ENCODE measurements at places on chromosomes 7 and 10.

DNA sequence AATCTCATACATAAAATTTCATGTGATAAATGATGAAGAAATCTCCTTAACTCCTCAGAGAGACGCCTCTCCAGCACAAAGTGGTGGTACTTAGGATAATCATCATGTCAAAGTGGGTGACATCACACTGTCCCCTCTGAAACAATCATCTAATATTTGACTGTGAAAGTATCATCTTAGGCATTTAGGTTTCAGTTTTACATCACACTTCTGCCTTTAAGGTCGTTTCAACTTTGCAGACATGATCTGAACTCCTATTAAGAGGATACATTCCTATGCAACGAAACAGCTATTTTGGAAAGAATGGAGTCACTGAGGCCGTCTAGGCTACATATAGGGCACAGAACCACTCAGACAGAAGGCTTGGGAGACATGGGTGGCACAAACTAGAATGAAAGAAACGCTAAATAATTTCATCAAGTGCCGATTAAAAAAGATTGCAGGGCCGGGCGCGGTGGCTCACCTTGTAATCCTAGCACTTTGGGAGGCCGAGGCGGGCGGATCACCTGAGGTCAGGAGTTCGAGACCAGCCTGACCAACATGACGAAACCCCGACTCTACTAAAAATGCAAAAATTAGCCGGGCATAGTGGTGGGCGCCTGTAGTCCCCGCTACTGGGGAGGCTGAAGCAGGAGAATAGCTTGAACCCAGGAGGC is 2.0 kb downstream of the VOPP1 start:
- DNase-seq = no peak

GRCh38 chr10:33326933-33327332 is 7.5 kb downstream of the NRP1 start:
- no peak for DNase-seq

- no peak for DNase-seq
Measured at GRCh38 chr7:124712017-124712416, 53.6 kb downstream of the GPR37 start.

GRCh38 chr7:132019703-132020102 is 463.3 kb upstream of the PODXL start:
- no peak for DNase-seq

- no peak for DNase-seq
Measured at GRCh38 chr10:58723966-58724365, 211.3 kb downstream of the BICC1 start.

DNA sequence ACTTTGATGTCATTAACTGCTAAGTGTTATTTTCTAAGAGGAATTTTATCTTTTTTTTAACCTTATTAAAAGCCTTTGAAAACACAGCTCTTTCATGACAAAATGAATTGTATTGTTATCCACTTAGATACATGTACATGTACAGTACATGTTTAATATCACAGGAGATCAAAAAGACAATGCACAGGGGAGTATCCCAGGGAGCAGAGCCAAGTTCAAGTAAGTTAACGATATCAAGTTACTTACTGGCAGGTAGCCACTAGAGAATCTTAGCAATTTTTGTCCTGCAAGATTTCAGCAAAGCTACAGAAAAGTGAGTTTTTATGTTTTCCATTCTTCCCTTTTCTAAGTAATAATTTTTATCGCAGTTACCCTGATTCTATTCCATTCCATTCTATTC is 33.9 kb upstream of the ARL4A start:
- no peak for DNase-seq

Data from T-helper 22 cell (primary cell).